ENCODE measurements at places on chromosomes 5 and 9.

DNA sequence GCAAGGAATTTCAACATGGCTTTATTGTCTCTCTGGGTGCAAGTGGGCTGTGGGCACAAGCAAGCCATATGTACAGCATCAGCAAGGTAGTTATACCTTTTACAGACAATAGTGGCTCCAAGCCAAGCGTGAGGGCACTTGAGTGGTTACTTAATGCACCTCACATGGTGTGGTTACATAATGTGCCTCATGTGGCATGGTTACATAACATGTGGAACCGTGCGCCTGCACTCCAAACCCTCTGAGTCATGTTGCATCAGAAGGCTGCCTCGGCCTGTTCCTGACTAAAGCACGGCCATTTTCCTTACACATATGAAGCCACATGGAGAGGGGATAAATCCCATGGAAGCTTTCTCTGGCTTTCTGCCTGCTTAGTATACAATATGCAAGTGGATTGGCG is 150.9 kb downstream of the OSTF1 start:
- no peak for DNase-seq

DNA sequence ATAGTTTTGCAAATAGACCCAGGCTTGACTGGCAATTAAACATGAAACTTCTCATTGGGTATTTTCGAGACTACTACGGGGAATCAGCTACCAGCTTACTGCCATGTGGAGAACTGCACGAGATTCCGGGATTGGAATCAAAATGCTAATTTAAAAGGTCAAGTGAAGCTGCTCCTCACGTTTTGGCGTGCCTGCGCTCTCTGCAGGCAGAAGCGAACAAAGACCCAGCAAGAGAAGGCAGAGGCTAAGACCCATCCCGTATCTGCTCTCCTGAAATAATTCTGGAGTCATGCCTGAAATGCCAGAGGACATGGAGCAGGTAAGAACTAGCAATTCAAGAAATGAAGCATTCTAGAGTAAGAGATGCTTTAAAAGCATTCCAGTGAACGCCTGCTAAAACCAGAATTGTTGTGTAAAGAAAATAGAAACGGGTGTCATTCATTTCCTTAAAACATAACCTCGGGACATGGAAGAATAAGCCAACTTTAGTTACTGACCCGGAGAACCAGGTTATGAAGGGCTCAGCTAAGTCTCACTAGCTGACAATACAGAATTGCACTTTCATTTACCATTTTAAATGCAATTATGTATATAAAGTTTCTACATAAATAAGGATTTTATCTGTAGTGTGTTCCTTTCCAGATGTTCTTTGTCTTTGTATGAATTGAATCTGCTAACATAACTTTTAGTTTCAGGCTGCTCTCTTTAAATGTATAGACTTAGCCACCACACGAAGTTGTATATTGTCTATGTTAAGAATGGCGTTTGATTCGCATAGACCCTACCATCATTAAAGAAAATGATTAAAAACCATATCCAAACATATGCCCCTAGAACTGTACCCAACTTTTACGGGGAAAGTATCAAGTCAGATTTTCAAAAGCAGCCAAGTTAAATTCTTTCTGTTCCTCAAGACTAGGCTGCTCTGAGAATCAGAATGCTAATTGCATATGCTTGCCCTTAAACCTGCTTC is 2.0 kb upstream of the MAT2B start:
- peak; percentile 56 for DNase-seq

DNA sequence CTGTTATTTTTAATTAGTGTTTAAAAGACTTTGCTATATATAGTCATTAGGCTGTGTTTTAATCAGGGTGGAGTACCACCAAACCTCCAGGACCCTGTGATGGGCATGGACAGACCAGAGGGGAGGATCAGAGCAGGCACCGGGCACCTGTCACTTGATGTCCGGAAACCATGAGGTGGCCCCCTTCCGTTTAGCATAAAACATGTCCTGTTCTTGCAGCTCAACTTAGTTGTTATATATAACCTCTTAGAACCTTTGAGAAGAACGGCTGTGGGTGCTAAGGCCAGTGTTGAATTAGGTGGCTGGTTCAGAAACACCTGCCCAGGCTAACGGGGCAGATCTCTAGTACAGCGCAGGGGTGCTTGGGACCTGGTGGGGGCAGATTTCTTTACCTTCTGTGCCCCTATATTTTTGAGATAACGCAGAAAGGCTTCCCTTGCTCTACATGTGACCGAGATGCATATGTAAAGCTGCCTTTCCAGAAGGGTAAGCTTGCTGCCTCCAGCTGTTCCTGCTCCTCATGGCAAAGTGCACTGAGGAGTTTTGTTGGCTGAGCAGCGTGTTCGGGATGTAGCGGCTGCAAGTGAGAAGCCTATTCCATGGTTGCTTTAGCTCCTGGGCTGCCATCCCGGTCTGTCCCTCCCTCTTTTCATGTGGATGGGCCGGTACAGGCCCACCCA is 255.5 kb downstream of the FANCC start:
- no peak for DNase-seq

DNA sequence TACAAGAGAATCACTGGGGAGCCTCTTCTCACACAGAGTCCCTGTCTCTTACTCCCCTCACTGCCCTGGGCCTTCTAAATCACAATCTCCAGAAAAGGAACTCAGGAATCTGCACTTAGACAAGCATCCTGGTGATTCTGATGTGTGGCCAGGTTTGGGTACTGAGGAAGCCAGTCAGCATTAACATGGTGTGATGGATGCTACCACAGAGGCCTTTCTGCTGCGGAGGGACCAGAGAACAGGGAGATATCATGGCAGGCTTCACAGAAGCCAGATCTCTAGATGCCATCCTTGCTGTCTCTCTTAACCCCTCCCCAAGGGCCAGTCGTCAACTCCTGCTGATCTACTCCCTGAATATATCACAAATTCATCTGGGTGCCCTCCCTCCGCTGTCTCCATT is 1.6 kb downstream of the ANKS6 start:
- DNase-seq, result no peak

- DNase-seq, result no peak
Measured at GRCh38 chr9:28650327-28650726, 1077.0 kb upstream of the C9orf72 start.

GRCh38 chr9:137385061-137385655 is 37.8 kb downstream of the EXD3 start:
- no peak for DNase-seq

- DNase-seq, result no peak
Measured at GRCh38 chr5:54017580-54017979, 292.8 kb downstream of the ARL15 start.

GRCh38 chr5:69331528-69332445 is 814 bp downstream of the CCDC125 start:
- peak; percentile 48 for DNase-seq

GRCh38 chr5:118883362-118883761 is 105.0 kb downstream of the DTWD2 start:
- no peak for DNase-seq

DNA sequence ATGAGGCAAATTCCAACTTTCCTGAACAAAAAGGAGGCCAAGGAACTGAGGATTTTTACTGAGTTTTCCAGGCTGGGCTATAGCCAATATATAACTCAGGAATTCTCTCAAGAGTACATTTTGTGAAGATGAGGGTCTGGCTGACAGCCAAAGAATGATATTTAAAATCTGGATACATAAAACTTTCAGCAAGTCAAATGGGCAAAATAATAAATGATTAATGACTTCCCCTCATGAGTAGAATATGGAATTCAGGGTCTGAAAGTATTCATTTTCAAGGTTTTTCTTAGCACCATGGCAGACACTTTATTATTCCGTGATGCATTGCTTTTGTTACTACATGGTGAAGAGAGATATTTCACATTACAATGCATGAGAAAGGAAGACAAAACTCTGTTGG is 7.8 kb downstream of the FAM81B start:
- DNase-seq, result no peak

GRCh38 chr9:135513351-135513846 is 7.8 kb upstream of the LCN1 start:
- DNase-seq, result no peak

GRCh38 chr5:35002459-35002858 is 45.3 kb downstream of the AGXT2 start:
- no peak for DNase-seq

DNA sequence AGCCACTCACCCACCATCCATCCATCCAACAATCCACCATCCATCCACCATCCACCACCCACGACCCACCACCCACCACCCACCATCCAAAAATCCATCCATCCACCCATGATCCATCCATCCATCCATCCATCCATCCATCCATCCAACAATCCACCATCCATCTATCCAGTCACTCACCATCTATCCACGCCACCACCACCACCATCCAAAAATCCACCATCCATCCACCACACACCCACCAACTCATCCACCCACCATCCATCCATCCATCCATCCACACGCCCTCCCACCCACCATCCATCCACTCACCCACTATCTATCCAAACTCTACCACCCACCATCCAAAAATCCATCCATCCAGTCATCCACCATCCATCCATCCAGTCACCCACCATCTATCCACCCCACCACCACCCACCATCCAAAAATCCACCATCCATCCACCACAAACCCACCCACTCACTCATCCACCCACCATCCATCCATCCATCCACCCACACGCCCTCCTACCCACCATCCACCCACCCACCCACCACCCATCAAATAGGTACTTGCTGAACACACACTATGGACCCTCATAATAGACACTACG is 9.0 kb downstream of the DPH7 start:
- DNase-seq, result no peak

DNA sequence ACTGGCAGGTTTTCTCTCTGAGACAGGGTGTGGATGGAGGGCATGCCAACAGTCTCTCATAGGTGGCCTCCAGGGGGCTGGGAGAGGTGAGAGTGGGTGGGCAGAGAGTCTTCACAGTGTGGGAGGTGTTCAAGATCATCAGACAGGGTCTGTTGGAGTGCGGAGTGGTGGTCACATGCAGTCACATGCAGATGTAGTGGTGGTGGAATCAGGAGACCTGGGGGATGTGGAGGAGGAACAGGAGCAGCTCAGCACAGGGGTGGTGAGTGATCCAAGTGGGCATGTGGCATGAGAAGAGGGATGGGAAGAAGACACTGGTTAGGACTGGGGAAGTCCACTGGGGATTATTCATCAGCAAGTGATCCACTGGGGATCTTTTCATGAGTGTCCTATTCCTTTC is 5.8 kb downstream of the GM2A start:
- DNase-seq, result no peak

GRCh38 chr9:87594662-87595061 is 97.0 kb downstream of the DAPK1 start:
- no peak for DNase-seq

- no peak for DNase-seq
Measured at GRCh38 chr5:179229331-179229831, 115.9 kb downstream of the ADAMTS2 start.

GRCh38 chr9:84368601-84369000 is 28.0 kb upstream of the SLC28A3 start:
- no peak for DNase-seq

DNA sequence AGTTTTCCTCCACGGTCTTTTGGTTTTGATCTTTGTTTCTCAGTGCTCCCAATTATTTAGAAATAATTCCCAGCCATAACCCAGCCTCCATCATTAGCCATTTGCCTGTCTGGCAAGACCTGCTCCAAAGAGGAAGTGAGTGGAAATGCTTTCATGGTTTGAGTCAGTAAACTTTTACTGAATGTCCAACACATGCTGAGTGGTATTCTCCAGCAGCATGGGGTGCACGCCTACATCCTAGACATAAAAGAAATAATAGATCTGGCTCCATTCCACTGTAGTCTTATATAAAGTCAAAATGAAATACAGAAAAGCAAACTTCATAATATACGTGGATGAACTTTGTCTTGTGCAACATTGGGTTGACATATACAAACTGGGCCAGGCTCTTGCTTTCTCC is 757.2 kb downstream of the TLE1 start:
- no peak for DNase-seq
